ENCODE measurements at places on chromosomes 3 and 15.

DNA sequence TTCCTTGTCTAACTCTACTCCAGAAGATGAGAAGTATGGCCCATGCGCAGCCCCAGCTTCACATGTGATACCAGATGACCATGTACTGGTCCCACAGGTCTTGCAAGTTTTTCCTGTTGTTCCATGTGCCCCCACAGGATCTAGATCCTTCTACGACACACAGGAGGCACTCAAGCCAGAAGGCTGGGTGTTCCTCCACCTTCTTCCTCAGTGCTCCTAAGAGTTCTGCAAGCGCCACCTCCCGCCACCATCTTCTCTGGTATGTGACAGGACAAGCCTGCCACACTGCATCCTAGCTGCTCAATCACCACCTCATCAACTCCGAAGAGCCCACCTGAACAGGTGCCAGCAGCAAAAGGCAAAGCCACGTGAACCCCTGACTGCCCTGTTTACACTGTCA, 43.1 kb downstream of the XXYLT1 start:
- DNase-seq = no peak

DNA sequence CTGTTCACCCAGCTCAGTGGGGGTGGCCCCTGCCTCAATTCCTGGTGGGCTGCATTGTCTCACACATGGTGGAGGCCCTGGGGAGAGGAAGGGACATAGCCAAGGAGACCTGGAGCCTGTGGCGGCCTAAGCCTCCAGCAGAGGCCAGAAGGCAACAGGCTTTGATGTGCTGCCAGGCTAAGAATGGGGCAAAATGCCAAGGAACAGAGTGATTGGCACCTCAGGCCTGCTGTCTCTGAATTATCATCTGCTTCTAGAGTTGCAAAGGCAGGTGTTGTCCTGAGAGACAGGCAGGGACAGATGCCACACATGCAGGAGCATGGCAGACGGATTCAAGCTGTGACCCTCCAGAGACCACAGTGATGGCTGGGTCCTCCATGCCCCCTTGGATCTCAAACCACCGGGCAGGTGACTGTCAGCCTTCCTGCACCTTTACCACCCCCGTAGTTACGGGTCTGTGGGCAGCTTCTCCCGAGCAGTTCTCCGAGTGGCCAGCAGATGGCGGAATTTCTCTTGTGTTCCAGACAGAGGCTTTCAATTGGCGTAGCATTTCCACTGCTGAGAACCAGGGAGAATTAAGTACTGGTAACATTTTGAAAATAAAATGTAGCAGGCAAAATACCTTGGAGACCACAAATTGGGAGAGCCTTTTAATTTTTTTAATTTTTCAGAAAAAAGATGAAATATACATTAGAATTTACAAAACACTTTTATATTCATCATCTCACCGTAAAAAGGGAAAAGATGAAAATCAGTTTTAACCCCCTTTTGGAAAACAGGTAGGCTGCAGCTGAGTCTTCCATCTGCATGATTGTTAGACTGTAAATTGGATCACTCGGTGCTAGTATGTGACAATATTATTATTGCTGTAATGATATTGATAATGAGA, 525.5 kb upstream of the CFAP20DC start:
- DNase-seq = peak; percentile 66

- no peak for DNase-seq
These were observed 27.1 kb upstream of the PIK3CB start for GRCh38 chr3:138861798-138862197.

- DNase-seq = no peak
These were observed 987 bp downstream of the PRTG start for GRCh38 chr15:55741833-55742497.

DNA sequence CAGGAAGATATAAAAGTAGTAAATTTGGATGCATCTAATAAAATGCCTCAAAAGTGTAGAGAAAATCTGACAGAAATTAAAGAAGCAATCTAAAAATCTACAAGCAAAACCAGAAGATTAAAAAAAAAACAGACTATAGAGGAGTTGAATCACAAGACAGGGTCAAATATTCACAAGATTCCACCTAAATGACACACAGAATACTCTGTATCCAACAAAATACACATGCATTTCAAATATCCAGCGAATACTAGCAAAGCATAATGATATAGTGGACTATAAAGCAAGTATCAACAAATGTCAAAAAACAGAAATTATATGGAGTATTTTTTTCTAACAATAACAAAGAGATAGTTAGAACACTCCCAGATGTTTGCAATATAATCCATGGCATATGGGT, 20.5 kb upstream of the ACTC1 start:
- DNase-seq = no peak

DNA sequence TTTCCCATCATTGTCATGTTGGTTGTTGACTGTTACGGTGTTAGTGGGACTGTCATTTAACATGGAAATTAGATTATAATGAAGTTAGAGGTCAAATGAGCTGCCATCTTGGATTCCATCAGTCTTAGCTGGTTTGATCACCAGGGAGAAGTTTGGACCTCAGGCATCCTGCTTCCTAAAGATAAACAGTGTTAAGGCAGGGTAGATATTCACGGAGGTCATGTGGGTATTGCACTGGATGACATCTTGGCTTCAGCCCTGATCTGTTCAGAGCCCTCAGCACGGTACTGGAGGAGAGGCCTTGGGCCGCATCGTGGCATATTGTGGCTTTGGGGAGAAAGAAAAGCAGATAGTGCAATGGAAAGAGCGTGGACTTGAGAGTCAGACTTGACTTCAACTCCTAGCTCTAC, 11.1 kb upstream of the MUC20 start:
- no peak for DNase-seq

GRCh38 chr3:146715170-146715569, 110.0 kb upstream of the PLSCR5 start:
- no peak for DNase-seq

GRCh38 chr3:156795890-156796481, 30.2 kb upstream of the LEKR1 start:
- DNase-seq = no peak

- no peak for DNase-seq
These were observed 255.6 kb upstream of the CNTN4 start for GRCh38 chr3:1843111-1843510.

GRCh38 chr3:11077466-11077865, 76.8 kb upstream of the HRH1 start:
- DNase-seq = no peak

GRCh38 chr15:80878242-80878866, 99.2 kb downstream of the CEMIP start:
- no peak for DNase-seq

- DNase-seq = no peak
These were observed 6.1 kb downstream of the GATA2 start for GRCh38 chr3:128486681-128487537.

- DNase-seq = no peak
These were observed 81.0 kb downstream of the TMEM108 start for GRCh38 chr3:133119176-133119575.

DNA sequence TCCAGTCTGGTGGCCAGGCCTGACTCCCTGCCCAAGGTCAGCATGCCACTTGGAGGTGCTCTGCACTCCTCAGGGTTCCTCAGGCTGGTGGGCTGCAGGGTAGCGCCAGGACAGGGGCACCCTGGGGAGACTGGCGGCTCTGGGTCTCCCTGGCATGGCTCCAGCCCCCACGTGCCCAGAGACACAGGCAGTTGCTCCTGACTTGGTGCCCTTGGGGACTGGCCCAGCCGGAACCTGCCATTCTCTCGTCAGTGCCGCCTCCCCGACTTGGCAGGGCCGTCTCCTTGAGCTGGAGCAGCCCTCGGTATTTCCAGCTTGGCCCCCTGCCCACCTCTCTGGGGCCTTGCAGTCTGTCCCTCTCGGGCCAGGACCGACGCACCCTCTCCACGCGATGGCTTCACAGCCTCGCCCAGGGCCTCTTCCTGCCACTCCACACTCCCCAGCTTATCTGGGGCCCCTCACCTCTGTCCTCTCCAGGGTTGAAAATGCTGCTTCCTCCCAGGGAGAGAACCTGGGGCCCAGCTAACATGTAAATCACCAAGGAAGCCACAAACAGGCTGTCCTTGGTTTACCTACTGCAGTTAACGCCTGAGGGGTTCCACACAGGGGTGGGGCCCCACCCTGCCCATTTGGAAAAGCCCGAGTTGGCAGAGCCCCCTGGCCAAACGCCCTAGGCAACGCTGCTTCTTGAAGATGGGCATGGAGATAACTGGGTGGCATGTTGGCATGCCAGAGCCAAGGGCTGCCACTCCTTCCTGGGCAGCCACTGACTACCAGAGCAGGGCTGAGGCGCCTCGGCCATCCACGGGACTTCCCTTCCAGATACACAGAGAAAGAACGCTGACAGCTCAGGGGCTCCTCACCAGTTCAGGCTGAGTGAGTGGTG, 61.4 kb downstream of the SMAD6 start:
- DNase-seq = no peak

DNA sequence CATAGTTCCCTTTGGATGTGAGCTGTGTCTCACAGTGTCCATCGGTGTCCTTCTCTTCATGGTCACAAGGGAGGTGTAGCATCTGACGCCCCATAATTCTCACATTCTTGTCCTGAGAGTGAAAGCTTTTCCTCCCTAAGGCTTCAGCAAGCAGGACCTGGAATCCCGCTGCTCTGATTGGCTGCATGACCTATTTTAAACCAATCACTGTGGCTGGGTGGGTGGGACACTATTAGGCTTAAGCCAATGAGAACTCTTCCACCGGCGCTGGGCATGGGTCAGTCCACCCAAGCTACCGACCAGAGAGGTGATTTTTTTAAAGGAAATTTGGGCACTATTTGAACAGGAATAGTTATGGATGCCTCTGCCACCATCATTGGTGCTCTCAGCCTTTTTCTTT, 385.9 kb downstream of the MFSD1 start:
- no peak for DNase-seq

- DNase-seq = no peak
These were observed 45.0 kb downstream of the MGLL start for GRCh38 chr3:127777332-127777731.

DNA sequence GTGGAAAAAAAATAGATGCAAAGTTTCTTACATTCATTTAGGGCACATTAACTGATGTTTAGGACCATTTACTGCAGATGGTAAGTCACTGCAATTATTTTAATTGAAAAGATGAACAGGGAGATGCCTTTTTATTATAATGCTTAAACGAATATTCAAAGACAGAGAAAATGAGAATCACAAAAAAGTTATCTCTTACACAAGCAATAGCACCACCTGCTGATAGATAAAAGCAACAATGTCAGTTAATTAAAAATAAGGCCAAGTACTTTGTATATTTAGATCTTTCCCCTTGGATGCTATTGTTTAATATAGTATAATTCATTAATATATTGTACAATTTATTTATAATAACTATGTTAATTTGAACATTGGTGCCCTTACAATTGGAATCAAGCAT, 55.9 kb downstream of the IFT80 start:
- DNase-seq = no peak

DNA sequence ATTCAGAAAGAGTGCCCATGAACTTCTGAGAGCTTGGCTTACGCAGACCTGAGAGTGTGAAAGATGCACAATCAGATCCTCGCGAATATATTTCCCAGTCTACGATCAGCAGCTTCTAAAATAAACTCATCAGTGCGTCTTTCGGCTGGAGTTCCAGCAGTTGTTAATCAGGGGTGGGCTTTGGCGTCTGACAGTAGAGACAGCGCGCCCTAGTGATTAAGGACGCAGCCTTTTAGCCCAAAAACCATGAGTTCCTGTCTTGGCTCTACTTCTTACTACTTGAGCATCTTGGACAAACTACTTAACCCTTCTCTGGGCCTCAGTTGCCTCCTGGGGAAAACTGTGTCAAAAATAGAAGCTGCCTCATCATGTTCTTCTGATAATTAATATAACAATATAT, 15.8 kb upstream of the ARRDC4 start:
- no peak for DNase-seq

- no peak for DNase-seq
These were observed 38.0 kb downstream of the RNF13 start for GRCh38 chr3:149850787-149851584.

- DNase-seq = no peak
These were observed 86.7 kb downstream of the PIK3R4 start for GRCh38 chr3:130659911-130660310.

DNA sequence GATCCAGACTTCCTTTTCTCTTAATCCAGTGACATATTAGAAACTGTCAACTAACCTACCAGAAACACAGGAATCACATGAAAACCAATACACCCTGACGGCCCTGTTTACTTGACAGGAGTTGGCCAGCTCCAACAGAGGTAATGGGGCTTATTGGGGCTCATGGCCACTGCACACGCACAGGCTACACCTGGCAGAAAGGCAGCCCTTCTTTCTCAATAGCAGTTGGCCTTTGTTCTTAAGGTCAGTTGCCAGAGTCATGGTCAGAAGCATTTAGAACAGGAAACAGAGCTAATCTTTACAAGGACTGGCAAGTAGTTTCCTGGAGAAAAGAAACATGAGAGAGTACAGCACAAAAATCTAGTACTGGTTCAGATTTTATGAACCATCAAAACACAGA, 181.8 kb downstream of the MAGI1 start:
- no peak for DNase-seq

GRCh38 chr15:40706121-40706520, 11.1 kb downstream of the RAD51 start:
- DNase-seq = no peak

GRCh38 chr15:98177966-98178592, 217.6 kb downstream of the ARRDC4 start:
- DNase-seq = no peak

DNA sequence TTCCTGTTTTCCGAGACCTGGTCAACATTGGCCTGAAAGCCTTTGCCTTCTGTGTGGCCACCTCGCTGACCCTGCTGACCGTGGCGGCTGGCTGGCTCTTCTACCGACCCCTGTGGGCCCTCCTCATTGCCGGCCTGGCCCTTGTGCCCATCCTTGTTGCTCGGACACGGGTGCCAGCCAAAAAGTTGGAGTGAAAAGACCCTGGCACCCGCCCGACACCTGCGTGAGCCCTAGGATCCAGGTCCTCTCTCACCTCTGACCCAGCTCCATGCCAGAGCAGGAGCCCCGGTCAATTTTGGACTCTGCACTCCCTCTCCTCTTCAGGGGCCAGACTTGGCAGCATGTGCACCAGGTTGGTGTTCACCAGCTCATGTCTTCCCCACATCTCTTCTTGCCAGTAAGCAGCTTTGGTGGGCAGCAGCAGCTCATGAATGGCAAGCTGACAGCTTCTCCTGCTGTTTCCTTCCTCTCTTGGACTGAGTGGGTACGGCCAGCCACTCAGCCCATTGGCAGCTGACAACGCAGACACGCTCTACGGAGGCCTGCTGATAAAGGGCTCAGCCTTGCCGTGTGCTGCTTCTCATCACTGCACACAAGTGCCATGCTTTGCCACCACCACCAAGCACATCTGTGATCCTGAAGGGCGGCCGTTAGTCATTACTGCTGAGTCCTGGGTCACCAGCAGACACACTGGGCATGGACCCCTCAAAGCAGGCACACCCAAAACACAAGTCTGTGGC, 16.9 kb downstream of the TMEM43 start:
- DNase-seq = no peak

GRCh38 chr3:54065140-54065539, 57.2 kb upstream of the CACNA2D3 start:
- DNase-seq = no peak

DNA sequence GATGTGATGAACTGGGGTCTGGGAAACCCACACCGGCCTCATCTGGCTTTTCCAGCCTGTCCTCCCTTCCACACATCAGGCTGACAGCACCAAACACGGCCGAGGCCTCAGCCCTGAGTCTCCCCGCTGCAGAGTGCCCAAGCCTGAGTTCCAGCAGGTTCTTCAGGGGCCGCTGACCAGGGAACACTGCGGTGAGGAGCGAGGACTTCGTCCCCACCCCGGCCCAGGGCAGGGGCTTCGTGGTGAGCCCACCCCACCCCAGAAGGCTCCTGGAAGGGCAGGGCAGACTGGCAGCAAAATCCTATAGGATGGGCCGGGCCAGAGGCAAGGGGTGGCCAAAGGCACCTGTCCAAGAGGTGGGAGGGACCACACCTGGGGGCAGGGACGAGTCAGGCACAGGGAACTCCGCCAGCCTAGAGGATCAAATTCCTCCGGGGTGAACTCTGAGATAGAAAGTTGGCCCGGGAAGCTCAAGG, at the start of gene SLC51A:
Gene SLC51A (plus strand): TSS at position 446 of the 476 bp plus-strand sequence. CDS start 179 bp downstream, outside the sequence.
- no peak for DNase-seq
